ENCODE measurements at places on chromosomes 12 and 14.

- DNase-seq: peak; percentile 51
Measured at GRCh38 chr14:35341751-35342488, 49.7 kb downstream of the PSMA6 start.

- DNase-seq: no peak
Measured at GRCh38 chr14:71749613-71750238, 182.5 kb upstream of the RGS6 start.

GRCh38 chr12:57737467-57738460, 778 bp downstream of the AGAP2 start:
- no peak for DNase-seq

DNA sequence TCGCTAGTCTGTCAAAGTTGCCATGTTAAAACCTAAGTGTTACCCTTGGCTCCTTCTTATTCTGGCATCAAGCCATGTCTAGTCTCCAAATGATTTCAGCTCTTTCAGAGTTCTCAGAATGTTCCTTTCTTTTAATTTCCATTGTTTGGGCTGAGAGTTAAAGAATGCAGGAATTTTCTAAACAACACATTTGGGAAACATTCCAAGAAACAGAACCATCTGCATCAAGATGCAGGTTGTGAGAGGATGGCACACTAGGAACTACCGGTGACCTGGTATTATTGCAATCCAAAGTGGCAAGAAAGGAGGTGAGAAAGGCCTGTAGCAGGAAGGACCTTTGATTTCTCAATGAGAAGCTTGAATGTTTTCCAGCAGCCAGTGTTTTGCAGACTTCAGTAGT, 30.1 kb downstream of the SLC35F4 start:
- no peak for DNase-seq

GRCh38 chr14:21202463-21203358, 46.8 kb upstream of the OR5AU1 start:
- DNase-seq: no peak

- DNase-seq: no peak
Measured at GRCh38 chr12:68236421-68237059, 10.9 kb upstream of the IL26 start.

GRCh38 chr14:103626146-103626850, 2.7 kb upstream of the KLC1 start:
- no peak for DNase-seq

GRCh38 chr14:20769421-20769820, 1.2 kb downstream of the EDDM3B start:
- DNase-seq: no peak

DNA sequence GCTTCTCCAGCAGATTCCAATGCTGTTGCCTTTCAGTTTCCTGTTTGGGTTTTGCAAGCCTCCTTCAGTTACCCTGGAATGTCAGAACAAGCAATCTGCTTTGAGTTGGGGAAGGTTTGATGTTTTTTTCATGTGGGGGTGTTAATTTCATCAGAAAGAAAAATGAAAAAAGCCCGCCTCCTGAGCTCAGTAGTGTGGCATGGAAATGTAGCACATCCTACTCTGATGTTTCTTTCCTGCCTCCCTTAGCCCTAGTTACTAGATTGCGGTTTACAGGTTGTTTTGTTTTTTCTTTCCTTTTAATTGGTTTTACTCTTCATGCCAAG, 22.6 kb downstream of the IFNG-AS1 start:
- DNase-seq: no peak

DNA sequence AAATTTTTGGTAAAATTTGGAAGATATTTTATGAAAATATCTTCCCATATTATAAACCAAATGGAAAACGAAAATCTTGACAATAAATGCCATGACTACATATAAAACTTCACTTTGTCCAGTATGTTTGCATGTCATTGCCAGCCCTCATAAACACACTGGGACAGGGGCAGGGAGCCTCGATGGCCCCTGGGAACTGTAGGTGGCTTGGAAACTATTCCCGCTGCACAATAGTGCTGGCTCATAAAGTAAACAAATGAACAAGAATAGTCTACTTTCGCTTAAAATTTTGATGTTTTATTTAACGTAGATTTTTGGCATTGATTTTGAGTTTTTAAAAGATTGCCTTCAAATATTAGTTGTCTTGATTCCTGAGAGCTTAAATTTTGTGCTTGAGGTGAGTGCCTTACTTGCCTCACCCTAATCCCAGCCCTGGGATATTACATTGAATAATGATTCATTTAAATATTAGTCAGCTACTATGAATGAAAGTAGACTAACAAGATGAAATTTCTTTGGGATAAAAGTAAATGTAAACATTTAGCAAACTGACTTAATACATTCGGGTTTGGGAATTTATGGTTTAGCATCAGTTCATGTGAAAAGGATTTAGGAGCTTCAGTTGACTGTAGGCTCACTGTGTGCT, 74.0 kb upstream of the PKP2 start:
- DNase-seq: no peak

GRCh38 chr12:102167821-102168604, 29.6 kb downstream of the PMCH start:
- DNase-seq: no peak

- DNase-seq: no peak
Measured at GRCh38 chr14:95526483-95527386, 8.1 kb upstream of the GLRX5 start.

DNA sequence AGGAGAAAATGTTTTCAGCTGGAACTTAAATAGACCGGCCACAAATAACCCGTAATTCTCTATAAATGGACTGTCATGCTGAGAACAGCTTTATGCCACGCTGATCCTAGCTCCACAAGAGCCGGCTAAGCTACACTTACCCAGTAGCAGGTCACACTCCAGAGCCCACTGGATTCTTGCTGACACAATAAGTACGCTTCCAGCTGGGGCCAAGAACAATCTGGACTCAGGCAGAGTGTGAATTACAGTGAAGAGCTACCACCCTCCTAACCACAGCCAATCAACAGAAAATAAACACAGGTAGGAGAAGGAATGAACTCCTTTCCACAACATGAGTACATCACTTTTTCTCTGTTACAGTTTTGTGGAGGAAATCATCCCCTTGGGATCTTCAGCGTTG, 531.3 kb downstream of the GALC start:
- DNase-seq: no peak

DNA sequence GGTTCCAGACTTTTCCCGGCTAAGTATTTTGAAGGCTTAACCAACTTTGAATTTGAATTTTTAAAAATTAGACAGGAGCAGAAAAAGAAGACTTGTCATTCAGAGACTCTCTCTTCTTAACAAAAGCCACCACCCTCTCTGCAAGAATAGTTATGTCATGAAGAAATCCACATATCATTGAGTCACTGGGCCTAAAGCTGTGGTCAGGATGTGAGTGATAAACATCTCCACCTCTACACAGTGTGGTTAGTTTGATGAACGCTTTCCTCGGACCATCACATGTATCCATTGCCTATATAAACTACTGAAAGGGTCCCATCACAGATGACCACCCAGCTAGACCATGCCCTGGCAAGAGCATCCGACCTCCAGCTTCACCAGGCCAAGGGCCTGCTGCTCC, 226.1 kb downstream of the KSR2 start:
- DNase-seq: no peak

GRCh38 chr12:28994179-28994715, 154.8 kb upstream of the FAR2 start:
- no peak for DNase-seq

DNA sequence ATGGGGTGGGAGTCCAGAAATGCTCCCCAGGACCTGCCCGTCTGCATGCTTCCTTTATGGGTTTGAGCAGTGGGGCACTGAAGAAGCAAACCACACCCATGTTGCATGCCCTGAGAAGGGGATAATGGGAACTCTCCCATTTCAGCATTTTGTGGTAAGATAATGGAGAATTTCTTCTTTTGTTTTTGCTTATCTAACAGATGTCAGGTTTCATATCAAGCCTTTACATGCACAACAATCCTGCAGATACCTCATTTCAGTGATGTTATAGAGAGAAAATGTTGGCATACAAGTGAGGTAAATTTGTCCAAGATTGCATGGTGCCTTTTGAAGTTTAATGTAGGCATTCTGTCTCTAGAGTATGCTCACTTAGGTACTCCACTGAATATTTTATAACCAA, 177.0 kb downstream of the ALX1 start:
- DNase-seq: no peak

DNA sequence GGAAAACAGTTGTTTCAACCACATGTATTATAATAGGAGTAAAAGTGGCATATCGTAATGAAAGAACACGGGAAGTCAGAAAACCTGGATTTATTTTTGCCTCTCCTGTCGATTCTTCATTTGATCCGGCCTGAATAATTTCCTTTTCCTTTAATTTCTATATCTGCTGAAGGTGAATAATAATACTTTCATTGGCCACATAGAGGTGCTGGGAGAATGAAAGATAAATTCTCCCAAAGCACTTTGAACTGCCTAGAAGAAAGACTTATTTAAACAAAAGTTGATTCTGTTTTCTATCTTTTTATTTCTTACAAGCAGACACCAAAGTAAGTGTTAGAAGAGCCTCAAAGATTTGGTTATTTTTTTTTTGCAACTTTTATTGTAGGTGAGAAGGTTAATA, 339.1 kb downstream of the RAD51B start:
- DNase-seq: no peak

DNA sequence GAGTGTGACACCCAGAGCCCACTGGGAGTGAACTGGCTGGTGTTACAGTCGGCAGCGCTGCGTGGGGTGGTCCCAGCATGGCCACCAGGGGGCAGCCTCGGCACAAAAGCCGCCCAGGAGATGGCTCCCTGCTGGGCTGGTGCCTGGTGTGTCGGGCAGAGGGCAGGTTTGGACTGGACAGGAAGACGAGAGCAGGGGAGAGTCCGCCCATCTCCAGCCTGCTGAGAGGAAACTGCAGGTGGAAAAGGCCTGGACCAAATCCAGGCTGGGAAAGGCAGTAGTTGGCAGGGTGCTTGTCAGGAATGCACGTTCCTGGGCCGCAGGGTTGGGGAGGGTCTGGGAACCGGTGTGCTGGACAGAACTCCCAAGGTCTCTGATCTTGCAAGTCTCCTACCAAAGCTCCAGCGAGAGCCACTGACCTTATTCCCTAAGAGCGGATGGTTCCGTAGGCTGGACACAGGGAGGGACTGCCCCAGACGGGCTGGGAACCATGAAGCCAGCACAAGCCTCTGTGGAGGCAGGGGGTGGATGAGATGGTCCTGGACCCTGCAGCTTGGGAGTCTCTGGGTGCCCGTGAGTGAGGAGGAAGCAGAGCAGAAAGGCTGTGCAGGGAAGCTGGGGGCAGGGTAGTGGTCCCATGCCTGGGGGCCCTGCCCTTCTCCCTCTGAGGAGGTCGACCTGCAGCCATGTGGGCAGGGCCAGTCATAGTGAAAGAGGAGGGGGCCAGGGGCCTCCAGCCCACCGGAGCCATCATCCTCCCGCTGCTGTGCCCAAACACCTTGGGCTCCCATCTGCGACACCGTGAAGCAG, 1.8 kb downstream of the AHNAK2 start:
- DNase-seq: peak; percentile 46

GRCh38 chr12:15336768-15337553, 14.7 kb downstream of the PTPRO start:
- no peak for DNase-seq

DNA sequence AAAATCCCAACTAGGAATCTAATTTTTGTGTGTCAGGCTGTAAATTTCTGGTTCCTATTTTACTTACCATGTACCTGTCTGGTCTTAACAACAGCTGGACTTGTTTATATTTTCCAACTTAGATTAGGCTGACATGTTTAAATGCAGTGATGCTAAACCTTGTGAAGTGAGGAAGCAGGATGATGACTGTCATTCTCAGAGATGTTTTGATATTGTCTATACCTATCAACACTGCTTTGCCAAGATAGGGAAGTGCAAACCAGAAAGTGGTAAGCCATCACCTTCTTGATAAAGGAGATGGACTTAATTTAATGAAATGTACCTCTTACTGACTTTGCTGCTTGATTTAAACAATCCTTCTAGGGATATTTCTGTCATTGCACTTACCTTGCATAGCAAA, 2.1 kb downstream of the BICD1 start:
- DNase-seq: no peak

GRCh38 chr14:37974421-37974820, 233.3 kb upstream of the SSTR1 start:
- no peak for DNase-seq

DNA sequence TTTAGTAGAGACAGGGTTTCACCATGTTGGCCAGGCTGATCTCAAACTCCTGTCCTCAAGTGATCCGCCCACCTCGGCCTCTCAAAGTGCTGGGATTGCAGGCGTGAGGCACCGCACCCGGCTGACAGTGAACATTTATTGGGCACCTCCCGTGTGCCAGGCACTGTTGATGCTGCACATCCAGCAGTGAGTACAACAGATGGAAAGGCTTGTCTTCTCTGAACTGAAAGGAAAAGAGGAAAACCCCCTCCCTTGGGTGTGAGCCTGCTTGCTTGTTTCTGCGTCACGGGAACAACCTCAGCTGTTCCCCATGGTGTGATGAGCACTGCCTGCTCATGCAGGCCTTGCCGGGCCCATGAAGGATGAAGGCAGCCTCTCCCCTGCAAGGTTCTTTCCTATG, 39.5 kb downstream of the DGLUCY start:
- no peak for DNase-seq

GRCh38 chr14:69879175-69880043, at the start of gene SMOC1:
TSS of gene SMOC1 (plus strand) at chr14:69879416. CDS start at chr14:69879679, 263 bp downstream.
- peak; percentile 47 for DNase-seq

GRCh38 chr12:54437697-54438096, 18.6 kb upstream of the ITGA5 start:
- DNase-seq: no peak

GRCh38 chr14:64649383-64649998, 54.7 kb upstream of the PLEKHG3 start:
- DNase-seq: no peak

DNA sequence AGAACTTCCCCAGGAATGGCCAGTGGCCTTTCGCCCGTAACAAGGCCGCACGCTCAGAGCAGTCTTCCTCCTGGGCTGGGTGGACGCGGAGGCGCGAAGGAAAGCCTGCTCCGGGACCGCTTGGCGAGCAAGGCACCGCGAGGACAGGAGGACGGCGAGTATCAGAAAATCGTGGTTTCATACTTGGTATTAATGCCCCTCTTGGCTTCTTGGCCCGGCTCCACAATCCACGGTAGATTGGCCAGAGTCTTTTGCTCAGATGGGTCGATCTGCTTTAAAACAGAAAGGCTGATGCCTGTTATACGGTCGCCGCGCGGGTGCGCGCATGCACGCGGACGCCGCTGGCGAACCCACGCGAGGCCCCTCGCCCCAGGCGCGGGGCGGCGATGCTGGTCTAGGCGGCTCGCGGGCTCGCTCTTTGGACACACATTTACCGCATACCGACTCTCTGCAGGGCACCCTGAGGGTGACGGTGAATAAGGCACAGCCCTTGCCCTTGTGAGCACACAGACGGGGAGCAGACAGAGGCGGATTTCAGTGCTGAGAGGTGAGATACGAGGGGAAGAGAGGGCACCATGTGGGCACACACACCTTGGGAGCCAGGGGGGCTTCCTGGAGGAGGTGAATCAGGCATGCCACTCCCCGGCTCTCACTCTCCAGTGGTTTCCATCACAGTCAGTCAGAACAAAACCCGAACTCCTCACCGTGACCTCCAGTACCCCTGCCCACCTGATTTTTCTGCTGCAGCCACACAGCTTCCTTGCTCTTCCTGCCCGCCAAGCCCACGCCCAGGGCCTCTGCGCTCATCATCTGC, 100.7 kb downstream of the APAF1 start:
- DNase-seq: no peak

GRCh38 chr14:98900798-98901197, 371.2 kb downstream of the BCL11B start:
- no peak for DNase-seq

- no peak for DNase-seq
Measured at GRCh38 chr12:106769078-106769477, 5.4 kb upstream of the RIC8B start.
